ENCODE measurements at places on chromosomes 3 and 15.

DNA sequence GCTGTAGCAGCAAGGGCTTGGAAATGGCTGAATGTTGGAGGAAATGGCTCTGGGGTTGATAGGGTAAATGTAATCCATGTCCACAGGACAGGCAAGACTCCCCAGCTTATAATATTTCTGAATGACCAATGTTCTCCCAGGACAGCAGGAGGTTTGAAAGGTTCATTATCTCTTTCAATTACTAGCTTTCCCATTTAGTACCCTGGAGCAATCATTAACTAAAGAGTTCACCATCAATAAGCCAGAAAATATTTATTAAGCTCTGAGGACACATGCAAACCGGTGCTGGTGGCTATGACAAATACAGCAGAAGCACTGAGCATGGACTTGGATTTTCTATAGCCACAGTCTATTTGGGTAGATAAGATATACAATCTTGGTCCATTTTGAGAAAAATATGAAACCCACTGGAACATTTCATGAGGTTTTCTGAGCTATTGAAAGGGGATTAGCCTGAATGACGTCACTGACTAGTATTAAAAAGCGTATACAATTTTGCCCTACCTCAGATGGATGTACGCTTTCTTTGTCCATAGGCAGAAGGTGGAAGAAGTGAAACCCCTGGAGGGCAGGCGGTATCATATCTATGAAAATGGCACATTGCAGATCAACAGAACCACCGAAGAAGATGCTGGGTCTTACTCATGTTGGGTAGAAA is 166.2 kb downstream of the CHL1 start:
- no peak for DNase-seq

DNA sequence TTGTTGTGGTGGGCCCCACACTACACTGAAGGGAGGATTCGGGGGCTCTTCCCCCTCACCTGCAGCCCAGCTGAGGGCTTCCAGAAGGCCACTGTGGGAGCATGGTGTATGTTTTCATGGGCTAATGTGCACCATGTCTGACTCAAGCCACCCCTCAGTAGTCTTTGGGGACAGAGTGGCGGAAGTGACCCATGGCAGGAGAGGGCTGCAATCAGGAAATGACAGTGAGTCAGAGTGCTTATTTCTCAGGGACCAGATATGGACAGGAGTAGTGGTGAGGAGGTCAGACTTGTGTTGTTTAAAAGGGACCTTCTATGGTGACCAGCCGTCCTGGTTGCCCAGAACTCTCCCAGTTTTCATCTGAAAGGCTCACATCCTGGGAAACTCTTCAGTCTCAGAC is 32.8 kb upstream of the SLC9A9 start:
- DNase-seq, result no peak

GRCh38 chr15:82048811-82049210 is 3.0 kb upstream of the MEX3B start:
- no peak for DNase-seq

DNA sequence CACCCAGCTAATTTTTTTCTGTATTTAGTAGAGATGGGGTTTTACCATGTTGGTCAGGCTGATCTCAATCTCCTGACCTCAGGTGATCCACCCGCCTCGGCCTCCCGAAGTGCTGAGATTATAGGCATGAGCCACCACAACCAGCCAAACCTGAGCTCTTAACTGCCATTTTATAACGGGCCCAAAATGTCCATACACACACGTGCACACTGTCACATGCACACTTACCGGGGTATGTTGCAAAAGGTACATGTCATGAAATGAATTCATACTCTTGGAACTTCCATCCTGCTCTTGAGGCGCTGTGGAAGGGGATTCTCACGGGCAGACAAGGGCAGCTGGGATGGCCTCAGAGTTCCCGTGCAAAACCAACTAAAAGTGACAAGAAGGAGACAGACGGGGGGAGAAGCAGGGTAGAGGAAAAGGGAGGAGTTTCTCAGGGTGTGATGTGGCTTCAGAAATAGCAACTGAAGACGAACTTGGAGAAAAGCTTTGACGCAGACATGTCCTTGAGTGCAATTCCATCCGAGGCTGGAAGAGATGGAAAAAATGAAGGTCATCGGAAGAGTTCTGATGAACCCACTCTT is 110.9 kb downstream of the BDH1 start:
- DNase-seq, result no peak

GRCh38 chr3:153927107-153927506 is 194.1 kb upstream of the ARHGEF26 start:
- DNase-seq, result no peak

GRCh38 chr15:41734079-41734478 is 40.2 kb upstream of the MAPKBP1 start:
- DNase-seq, result no peak

- DNase-seq, result no peak
Observed at GRCh38 chr3:100982710-100983109, 10.5 kb downstream of the ABI3BP start.

DNA sequence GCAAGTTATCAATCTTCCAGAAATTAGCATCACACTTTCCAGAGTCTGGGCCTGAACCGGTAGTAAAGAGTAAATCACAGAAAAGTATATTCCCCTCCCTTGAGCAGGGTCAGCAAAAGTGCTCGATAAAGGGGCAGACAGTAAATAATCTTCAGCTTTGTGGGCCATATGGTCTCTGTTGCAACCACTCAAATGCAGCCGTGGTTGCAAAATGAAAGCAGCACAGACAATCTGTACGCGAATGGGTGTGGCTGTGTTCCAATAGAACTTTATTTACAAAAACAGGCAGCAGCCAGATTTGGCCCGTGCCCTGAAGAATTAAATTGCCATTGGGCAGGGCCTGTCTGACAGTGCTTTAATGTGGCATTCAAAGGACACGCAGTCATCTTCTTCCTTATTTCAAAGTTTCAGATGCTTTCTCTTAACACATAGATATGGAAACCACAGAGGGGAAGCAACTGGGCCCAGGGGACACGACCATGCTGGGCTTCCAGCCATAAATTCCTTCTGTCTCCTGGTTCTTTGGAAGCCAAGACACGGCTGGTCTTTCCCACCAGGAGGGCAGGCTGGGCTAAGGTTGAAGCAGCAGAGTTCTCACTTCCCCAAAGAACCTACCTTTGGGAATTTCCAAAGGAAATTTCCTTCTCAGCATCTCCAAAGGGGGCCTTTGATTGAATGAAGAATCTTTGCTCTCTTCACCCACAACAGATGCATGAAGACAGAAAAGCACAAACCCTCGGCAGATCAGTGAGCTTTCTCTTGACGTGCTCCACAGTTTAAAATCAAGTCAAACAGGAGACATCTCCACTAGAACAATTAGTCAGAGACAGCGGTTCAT is 489.8 kb upstream of the PROK2 start:
- no peak for DNase-seq

GRCh38 chr3:30662836-30663235 is 56.4 kb downstream of the TGFBR2 start:
- DNase-seq, result no peak

DNA sequence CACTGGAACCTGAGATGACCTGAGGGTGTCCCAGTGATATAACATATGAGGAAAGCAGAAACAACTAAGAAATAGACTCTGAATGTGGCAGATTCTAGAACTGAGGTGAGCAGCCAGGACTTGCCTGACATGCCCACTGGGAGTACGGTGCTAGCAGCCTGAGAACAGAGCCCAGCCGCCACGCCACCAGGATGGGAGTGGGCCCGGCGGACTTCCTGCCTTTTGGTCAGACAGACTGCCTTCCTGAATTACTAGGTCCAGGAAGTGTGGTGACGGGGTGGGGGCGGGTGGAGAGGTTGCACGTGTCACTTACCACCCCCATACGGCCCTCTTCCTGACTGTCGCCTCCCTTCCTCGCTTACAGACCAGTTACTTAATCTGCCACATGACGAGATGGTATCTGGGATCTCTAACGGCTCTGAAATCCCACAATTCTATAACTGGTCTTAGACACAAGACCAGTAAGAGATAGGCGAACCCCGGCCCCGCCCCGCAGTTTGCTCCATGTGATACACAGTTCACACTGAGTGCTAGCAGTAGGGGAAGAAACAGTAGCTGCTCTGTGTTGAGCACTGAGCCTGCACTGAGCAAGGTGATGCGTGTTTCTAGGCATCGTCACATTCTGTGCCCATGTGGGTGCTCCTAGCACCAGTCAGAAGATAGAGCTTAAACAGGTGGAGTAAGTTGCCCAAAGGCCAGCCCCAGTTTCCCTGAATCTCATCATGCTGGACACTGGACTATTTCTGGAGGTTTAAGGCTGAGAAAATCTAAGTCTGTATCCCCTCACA is 95.7 kb downstream of the CPN2 start:
- no peak for DNase-seq

DNA sequence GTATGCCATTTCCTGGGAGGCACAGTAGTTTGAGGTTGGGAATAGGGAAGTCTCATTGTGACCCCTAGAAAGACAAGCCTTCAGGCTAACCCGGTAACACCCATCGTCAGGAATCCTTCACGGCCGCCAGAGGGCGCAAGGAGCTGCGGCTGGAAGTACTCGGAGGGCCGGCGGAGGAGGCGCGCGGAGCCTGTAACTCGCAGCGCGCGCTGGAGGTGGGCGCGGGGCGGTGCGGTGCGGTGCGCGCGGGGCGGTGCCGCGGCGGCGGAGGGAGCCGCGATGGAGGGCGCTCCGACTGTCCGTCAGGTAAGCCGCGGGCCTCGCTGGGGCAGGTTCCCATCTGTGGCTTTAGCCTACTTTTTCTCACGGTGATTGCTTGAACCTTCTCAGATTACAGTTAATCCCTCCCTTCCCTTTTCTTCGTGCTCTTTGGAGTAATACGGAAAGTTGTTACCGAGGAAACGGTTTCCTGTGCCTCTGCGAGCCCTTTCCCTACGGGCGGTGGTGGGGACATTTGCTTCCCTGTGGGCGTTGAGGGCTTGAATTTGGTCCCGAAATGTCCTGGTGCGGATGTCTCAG is at the start of gene GRAMD1C:
GRAMD1C (plus strand) TSS at position 158 of the 579 bp plus-strand sequence; CDS start at position 280, 122 bp downstream.
- DNase-seq, result peak; percentile 81

- DNase-seq, result no peak
Observed at GRCh38 chr3:13111173-13111872, 38.1 kb upstream of the IQSEC1 start.

DNA sequence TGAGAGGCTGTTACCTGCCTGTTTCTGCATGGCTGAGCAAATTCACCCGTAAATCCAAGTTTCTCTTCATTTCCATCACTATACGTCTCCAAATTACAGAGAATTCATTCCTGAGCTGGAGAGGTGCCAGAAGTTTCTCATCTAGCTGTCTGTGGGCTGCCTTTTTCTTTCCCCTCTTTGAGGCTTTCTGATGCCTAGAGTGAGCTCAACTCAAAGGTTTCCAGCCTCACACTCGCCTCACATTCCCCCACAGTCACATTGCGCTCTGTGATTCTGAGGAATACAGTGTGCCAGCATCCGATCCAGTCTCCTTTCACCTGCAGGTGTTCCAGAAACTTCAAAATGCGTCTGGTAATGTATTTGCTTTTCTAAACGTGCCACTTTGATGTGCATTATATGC is 267.2 kb downstream of the MFSD1 start:
- no peak for DNase-seq

DNA sequence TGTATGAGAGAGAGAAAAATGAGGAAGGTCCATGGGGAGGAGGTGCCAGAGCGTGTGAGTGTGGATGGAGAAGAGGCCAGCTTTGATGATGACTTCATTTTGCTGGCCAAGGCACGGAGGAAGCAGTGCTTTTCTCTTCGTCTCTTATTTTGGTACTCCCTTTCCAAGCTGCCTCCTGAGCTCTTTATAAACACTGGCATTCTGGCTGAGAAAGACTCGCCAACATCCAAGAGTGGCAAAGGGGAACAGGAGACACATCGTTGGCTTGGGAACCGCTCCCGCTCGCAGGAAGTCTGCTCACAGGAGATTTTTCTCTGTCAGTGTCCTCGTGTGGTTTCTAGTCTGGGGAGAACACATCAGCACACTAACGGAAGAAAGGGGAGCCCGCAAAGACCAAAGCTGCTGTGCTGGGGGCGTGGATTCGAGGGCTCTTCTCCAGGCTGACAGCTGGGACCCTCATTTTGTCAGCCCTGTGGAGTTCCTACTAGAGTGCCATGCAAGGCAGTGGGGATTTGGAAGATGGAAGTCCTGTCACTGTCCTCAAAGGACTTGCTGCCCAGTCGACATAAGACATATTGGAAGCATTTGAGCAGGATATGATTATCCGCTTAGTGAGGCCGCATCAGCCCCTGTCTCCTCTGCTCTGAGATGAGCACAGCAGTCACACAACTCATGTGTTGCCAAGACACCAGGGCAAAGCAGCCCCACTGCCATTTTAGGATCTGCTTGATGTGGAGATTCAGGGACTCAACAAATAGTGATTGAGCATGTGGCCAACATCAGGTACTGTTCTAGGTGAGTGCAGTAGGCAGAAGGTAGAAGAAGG is 8.0 kb upstream of the SEMA4B start:
- DNase-seq, result peak; percentile 31

DNA sequence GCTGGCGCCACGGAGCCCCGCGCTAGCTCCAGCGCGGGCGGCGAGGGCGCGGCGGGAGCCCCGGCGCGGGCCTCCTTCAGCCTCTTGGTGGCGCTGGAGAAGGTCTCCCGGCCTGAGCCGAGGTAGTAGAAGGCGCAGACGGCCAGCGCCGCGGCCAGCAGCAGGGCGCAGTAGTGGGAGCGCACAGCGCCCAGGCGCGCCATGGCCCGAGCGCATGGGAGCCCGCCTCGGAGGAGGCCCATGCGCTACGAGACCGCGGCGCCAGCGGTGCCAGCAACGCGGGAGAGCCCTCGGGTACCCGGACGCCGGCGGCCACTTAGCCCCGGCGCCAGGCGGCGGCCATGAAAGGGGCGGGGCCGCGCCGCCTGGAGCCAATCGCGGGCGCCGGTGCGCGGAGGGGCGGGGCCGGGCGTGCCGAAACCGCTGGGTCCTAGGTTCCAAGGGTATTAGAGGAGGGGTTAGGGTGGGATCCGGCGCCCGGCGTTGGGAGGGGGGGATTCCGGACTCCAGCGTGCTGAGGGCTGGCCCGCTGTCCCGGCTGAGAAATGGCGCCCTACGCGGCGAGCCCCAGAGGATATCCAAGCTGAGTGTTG is at the start of gene XXYLT1:
XXYLT1 (minus strand) TSS at position 343 of the 593 bp plus-strand sequence; CDS start at position 242, 101 bp downstream.
- peak; percentile 90 for DNase-seq

DNA sequence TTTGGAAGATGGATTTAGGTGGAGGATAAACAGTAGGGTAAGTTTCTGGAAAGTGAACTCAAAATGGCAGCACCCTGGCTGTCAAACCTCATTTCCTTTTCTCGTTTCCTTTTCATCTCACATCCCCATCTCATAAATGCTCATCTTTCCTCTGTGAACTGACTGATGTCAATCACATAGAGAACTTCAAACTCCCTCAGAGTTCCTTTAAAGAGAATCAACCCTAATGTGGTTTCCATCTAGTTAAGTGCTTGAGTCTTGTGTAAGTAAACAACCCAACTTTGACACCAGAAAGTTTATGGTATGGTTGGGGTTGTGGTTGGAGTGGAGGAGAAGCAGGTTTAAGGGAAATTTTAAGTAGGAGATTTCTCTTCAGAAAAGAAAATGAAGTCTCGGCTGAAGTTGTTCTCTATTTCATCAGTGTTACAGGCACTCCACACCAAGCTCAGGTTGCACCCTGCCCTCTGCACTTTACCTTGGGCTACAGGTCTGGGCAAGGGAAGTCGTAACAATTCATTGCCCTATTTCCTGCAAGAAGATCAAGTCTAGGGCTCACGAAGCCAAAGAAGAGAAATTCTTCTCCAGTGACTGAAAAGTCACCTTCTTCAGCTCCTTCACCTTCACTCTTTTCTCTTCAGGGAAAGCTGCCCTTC is 34.4 kb upstream of the TNIK start:
- peak; percentile 79 for DNase-seq

- no peak for DNase-seq
Observed at GRCh38 chr3:27570421-27571106, 86.4 kb upstream of the SLC4A7 start.

GRCh38 chr3:158447408-158447807 is 123.6 kb upstream of the MLF1 start:
- DNase-seq, result no peak

- DNase-seq, result no peak
Observed at GRCh38 chr3:63910891-63911290, 1.3 kb downstream of the SCAANT1 start.
